ENCODE measurements at places on chromosomes 11 and 22.

- no peak for DNase-seq
These were observed 17.9 kb downstream of the GNAZ start for GRCh38 chr22:23088199-23088604.

DNA sequence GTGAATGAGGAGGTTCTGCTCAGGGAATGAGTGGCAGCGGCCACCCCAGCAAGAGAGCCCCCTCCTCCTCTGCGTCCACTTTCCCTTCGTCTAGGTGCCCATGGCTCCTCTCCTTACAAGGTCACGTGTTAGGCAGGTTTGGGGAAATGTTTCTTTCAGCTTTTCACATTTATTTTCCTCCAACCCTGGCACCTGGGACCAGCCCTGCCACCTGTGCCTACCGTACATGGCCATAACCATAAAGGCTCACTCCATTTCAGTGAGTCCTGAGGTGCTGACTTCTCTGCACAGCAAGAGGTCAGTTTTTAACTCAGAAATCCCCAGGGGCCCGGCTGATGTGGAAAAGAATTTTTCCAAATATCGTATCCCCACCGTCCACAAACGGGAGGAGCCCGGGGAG lies 71.2 kb downstream of the FLI1 start:
- DNase-seq: no peak

DNA sequence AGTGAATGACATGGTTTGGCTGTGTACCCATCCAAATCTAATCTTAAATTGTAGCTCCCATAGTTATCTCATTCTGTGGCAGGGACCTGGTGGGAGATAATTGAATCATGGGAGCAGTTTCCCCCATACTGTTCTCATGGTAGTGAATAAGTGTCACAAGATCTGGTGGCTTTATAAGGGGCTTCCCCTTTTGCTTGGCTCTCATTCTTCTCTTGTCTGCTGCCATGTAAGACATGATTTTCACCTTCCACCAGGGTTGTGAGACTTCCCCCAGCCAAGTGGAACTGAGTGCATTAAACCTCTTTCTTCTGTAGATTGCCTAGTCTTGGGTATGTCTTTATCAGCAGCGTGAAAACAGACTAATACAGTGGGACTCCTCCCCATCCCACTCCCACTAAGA lies 11.1 kb downstream of the OR5A2 start:
- no peak for DNase-seq

- DNase-seq: no peak
These were observed 5.1 kb upstream of the BIRC2 start for GRCh38 chr11:102341844-102342318.

- DNase-seq: peak; percentile 65
These were observed 6.9 kb downstream of the SCGB1C1 start for GRCh38 chr11:199782-200181.

DNA sequence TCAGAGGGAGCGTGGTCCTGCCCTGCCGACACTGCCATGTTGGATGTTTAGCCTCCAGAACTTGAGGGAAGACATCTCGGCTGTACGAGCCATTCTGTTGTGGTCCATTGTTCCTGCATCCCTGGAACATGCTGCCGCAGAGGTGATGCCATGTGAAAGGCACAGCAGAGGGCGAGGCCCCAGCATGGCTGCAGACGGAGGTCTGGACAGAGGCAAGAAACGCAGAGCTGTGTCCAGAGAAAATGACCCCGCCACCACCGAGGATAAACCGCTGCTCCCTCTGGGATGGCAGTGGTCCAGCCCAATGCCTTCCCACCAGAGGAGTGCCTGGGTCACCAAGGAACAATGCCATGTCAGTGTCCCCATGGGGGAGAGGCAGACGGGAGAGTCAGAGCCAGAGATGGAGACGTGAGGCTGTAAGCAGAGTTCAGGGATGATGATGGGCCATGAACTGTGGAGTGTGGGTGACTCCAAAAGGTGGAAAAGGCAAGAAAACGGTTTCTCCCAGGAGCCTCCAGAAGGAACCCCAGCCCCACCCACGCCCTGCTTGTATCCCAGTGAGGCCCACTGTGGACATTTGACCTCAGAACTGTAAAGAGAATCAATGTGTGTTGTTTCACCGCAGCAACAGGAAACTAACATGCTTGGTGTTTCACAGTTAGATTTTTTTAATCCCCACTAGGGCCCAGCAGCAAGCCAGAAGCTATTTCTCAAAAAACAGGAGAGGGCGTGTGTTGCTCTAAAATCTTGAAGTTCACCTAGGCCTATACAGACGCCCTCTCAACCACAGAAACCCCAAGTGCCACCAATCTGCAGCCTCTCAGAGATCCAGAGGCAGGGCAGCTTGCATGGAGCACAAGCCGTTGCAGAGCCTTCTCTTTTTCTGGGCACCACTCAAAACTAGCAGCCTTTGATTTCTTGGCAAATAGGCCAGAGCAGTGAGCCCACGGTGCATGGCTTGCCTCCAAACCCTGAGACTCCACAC lies 1422.9 kb downstream of the TBC1D22A start:
- peak; percentile 29 for DNase-seq

DNA sequence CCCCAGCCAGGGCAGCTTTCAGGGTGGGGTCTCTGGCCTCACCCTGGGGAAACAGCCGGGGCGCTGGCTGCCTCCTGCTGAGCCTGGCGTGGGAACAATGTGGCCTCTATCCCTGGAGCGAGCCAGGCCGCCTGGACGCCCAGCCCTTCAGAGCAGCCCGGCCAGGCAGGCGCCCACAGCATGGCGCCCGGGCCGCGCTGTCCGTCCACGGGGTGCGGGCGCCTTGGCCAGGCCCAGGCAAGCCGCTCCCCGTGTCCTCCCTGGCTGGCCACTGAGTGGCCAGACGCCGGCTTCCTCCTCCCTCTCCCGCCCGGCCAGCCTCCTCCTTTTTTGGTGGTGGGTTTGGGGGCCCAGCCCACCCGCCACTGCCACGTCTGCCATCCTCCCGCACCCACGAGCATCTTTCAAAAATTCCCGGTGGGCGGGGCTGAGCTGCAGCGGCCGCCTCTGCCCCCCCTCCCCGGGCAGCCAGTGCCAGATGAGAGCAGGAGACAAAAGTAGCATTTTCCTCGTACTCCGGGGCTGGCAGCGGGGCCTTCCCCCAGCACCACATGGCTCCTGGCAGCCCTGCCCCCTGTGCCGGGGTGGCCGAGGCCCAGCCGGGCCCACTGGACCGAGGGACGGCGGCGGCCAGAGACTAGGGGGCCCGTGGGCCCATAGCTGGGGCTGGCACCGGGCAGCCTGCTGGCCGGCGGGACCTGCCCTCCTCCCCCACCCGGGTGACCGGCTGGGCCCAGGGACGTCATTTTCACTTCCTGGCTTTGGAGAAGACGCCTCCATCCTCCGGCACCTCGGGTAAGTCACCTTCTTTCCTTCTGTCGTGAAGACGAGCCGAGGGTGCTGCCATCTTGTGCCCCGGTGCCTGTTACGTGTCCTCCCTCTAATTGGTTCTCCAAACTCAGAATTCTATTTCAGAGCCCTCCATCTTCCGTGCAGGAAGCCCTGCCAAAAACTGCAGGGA lies 70.2 kb upstream of the PPARA start:
- peak; percentile 96 for DNase-seq

DNA sequence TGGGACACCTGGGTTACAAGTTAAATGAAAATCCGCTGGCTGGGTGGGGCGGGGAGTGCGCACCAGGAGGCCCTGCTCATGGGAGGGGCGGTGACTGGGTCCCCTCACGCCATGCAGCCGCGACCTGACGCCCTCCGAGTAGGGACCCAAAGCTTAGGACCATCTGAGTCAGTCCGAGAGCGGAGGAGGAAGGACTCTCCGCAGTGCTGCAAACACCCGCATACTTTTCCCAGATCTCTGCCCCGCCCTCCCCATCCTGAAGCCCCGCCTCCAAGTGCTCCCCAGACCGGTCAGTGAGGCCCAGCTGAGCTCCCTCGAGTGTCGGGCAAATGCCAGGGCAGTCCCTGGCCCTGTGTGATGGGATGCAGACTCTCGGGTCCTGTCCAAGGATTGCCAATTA lies 6.6 kb upstream of the FLI1 start:
- DNase-seq: no peak

DNA sequence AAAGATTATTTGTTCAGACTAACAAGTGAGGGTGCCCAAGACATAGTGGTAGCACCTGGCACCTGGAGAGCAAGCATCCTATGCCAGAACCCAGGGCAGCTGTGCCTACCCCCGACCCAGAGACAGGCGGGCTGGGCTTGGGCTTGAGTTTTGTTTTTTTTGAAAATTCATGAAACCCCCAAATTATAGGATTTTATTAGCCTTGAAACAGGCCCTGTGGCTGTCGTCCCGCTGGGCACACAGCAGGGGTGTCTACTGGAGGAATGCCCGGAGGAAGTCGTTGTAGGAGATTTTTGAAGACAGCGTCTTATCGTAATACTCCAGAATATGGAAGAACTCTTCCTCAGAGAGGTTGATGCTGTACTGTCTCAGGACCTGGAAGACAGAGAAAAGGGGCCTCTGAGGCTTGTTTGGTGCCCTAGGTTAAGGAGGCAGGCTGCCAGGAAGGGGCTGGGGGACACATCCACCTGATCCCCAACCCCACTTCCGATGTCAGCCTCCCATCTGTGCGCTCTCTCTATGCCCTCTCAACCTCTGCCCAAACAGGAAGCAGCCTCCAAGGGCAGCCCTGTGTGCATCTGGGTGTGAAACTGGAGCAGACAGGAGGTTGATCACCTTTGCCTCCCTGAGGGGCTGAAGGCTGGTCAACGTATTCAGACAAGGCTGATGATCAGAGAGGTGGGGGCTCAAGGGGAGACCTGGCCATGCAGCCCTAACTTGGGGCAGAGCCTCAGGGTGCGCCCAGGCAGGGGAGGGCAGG lies 117.0 kb downstream of the MPPED1 start:
- DNase-seq: no peak

- peak; percentile 66 for DNase-seq
These were observed 1071.2 kb downstream of the BRD1 start for GRCh38 chr22:48756146-48757111.

- no peak for DNase-seq
These were observed 14.7 kb downstream of the DPP3 start for GRCh38 chr11:66494935-66495334.

DNA sequence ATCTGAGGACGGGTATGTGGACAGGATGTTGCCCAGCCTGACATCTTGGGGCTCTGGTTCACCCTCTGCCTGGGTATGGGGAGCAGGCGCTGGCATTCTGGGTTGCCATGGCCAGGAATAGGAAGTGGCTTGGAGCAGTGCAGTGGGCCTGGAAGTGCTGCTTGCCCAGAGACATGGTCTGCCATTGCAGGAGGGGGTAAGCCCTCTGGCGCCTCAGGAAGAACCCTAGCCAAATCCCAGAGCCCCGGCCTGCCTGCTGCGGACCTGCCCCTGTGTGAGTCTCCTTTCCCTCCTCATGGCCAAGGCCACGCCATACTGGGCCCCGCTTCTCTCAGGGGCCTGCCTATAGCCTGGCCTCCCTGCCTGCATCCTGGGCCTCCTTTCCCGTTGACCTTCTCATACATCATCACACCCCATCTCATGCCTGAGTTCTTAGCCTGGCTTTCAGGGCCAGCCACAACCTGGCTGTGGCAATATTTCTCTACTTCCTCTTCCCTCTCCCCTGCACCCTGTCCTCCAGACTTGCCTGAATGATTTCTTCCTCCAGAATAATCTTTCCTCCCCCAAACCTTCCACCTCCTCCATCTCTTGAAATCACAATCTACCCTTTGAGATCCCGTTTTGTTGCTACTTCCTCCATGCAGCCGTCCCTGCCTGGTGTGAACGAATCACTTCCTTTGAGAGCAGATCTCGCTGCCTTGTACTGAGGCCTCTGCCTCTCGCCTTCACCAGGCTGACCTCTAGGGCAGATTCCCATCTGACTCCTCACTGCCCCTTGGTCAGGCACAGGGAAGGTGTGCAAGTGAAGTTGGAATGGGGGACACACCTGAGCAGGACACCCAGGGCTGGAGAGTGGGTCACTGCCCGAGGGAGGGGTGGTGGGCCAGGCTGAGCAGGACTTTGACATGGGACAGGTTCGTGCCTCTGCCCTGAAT lies 5.2 kb downstream of the CAPN5 start:
- DNase-seq: peak; percentile 72
